ENCODE measurements at places on chromosomes 1 and 21.

GRCh38 chr1:4022715-4023114 is 122.6 kb upstream of the C1orf174 start:
- DNase-seq: no peak

DNA sequence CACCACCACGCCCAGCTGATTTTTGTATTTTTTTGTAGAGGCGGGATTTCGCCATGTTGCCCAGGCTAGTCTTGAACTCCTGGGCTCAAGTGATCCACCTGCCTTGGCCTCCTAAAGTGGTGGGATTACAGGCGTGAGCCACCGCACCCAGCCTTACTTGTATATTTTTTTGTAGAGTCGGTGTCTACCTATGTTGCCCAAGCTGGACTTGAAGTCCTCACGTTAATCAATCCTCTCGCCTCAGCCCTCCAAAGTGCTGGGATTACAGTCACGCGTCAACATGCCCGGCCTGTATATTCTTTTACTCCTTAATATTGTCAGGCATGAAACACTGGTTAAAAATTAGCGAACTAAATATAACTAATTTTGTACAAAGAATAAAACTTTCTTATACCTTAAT is 5.5 kb upstream of the TOMM20 start:
- no peak for DNase-seq

GRCh38 chr1:51070011-51070410 is 32.0 kb upstream of the C1orf185 start:
- no peak for DNase-seq

GRCh38 chr1:4452701-4453100 is 201.7 kb upstream of the AJAP1 start:
- no peak for DNase-seq

DNA sequence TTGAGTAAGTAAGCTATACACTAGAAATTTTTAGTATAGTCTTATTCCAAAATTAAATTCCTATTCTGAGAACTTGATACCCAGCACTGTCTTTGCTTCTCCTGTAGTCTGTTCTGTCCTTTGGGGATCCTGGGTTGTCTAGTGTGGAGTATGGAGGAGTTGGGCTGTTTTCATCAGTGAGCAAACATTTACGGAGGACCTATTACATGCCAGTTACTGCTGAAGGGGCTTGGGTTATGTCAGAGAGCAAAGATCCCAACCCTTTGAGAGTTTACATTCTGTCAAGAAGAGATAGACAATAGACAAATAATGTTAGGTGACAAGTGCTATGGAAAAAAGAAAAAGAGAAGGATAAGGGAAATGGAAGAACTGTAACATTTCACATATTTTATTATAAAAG is 9.0 kb downstream of the TRAPPC10 start:
- DNase-seq: no peak

DNA sequence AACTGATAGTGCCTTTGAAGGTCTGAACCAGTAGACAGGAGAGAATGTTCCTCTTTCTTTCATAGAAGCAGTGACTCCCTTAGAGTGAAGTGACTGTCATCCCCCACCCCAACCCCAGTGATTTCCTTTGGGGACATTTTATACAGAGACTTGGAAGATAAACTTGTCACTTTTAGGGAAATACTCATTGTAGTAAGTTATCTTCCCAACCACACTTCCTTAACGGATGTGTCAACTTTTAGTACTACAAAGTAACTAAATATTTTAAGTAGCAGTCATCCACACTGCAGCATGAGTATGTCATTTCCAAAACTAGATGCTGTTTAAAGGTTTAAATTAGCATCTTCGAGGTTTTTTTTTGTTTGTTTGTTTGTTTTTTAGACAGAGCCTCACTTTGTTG is 13.7 kb downstream of the LRRC8B start:
- no peak for DNase-seq

GRCh38 chr1:23837908-23838307 is 12.7 kb upstream of the HMGCL start:
- no peak for DNase-seq

DNA sequence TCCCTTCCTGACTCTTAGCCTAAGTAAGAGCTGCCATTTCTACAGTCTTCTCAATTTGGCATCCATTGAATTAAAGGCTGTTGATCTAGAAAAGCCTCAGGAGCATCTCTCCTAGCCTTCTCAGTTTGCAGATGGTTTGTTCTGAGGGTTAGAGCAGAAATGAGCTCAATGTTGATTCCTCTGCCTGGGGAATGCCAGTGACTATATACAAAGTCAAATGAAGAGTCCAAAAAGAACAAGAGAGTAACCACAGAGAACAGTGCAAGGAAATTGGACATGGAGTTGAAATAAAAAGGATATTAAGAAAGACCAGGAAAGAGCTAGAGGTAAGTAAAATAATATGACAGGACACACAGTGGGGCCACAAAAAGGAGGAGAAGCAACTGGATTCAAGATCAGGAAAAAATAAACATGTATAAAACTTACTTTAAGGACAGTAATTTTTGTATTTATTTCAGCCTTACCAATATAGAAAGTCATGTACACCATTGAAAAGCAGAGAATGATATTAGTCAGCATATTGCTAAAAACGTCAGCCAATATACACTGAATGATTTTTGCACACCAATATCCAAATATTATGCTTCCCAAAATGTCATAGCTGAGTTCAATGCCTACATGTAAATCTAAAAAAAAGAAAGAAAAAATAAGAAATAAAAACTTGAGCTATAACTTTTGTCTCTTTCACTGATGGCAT is 21.3 kb downstream of the SLC9C2 start:
- DNase-seq: no peak

GRCh38 chr21:28540514-28540913 is 452.2 kb downstream of the LTN1 start:
- no peak for DNase-seq

- DNase-seq: no peak
Measured at GRCh38 chr1:24528744-24529143, 26.1 kb downstream of the RCAN3 start.

GRCh38 chr1:188660572-188660971 is 1817.1 kb downstream of the BRINP3 start:
- DNase-seq: no peak

GRCh38 chr1:116075990-116076389 is 35.2 kb upstream of the MAB21L3 start:
- no peak for DNase-seq

- peak; percentile 23 for DNase-seq
Measured at GRCh38 chr1:116232989-116233514, 121.9 kb downstream of the MAB21L3 start.

DNA sequence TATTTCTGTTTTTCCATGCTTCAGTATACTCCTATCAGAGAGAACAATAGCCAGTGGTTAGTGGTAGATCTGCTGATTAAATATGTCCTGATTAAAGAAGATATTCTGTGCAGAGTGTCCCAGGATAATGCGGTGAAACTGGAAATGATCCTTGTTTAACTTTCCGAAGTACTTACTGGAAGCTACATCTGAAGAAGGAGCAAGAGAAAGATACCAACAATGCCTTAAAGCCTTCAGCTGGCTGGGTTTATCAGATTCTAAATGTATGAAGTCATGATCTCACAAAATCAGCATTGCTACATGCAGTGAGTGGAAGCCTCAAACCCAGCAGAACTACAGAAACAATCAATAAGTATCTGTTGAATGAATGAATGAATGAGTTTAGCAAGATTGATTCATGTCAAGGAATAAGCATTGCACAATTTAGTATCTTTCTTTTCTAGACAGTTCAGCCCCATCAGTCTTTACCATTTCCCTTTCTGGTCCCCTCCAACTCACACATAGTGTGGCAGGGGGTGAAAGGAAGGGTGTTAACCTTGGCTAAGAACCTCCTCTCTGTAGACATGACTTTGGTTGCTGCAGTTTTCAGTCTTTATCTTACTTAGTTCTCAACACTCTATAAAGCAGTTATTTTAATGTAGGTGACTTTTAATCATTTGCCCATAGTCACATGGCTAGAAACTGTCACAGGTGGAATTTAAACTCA is 24.7 kb upstream of the DNASE2B start:
- no peak for DNase-seq

- DNase-seq: no peak
Measured at GRCh38 chr1:63403386-63403785, 36.0 kb downstream of the ALG6 start.

DNA sequence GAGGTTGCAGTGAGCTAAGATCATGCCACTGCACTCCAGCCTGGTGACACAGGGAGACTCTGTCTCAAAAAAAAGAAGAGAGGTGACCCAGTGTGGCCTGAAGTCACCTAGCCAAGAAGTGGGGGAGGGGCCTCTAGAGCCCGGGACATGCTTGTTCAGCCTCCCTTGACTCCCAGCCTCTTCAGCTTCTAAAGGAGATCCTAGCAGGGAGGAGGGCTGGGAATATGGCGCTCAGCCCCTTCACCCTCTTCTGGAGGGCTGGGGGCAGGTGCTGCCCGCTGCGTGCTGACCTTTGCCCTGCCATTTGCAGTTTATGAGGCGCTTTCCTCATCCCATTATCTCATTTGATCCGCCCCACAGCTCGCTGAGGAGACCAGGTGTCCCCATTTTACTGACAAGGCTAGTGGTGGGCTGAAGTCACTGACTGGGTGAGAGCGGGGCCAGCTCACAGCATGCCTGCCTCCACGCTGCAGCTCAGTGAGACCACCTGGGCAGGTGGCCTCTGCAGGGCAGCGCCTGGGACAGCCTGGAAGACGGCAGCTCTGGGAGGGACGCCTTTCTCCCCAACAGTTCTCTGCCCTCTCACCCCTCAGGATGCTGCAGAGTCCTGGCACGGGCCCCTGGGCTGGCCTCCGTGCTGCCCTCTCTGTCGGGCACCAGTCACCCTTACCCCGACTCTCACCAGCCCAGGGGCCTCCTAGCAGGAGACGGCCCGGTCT is 7.5 kb downstream of the ELF3 start:
- DNase-seq: no peak

DNA sequence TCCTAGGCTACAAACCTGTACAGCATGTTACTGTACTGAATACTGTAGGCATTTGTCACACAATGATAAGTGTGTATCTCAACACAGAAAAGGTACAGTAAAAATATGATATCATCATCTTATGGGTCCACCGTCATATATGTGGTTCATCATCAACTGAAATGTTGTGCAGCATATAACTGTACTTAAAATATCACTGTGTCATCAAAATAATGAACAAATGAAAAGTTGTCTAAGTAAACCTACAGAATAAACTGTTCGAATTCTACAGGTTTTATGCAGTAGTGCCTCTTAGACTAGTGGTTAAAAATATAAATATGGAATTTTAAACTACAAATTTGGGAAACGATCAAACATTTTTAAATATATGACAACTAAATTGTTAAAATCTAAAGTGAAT is 328.8 kb downstream of the KCTD3 start:
- no peak for DNase-seq

- DNase-seq: no peak
Measured at GRCh38 chr1:228083871-228084278, 1.4 kb downstream of the ARF1 start.

DNA sequence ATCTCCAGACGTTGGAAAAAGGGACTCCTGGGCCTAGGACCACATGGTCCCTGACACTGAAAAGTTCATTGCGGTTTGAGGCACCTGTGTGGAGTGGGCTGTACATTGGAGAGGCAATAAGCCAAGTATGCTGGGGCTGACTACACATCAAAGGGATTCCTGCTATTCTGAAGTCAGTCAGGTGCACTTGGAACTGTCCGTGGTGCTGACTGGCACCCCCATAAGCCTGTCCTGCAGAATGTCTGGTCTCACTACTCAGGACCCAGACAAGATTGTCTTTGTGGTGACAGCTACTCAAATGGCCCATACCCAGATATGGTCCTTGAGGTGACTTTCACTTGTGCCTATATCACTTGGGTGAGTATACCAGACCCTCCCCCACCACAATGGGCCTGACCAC is 150.6 kb downstream of the RWDD3 start:
- DNase-seq: no peak

GRCh38 chr1:212432272-212432660 is 454 bp upstream of the NENF start:
- no peak for DNase-seq

GRCh38 chr1:229991724-229992333 is 75.2 kb upstream of the GALNT2 start:
- DNase-seq: no peak

GRCh38 chr1:76547916-76548315 is 319.4 kb upstream of the ST6GALNAC5 start:
- DNase-seq: no peak

GRCh38 chr1:236681219-236681618 is 5.1 kb upstream of the ACTN2 start:
- no peak for DNase-seq

DNA sequence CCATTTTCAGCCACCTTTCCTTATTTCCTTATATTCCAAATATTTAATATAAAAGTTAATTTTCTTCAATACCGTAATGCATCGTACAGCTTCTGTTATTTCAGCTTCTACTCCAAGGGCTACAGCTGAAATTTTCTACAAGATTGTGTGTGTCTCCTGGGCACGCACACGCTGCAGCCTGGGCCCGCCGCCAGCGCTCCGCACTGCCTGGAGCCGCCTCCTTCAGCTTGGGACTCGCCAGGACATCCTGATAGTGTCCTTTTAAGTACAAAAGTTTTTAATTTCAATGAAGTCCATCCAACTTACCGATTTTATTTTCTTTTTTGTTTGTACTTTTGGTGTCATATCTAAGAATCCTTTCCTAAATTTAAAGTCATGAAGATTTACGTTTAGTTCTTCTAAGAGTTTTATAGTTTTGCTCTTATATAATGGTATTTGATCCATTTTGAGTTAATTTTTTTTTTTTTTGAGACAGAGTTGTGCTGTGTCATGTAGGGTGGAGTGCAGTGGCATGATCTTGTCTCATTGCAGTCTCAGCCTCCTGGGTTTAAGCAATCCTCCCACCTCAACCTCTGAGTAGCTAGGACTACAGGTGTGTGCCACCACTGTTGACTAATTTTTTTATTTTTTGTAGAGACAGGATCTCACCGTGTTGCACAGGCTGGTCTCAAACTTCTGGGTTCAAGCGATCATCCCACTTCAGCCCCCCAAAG is 82.8 kb downstream of the AXDND1 start:
- no peak for DNase-seq

- no peak for DNase-seq
Measured at GRCh38 chr1:189775343-189775742, 702.3 kb downstream of the BRINP3 start.

DNA sequence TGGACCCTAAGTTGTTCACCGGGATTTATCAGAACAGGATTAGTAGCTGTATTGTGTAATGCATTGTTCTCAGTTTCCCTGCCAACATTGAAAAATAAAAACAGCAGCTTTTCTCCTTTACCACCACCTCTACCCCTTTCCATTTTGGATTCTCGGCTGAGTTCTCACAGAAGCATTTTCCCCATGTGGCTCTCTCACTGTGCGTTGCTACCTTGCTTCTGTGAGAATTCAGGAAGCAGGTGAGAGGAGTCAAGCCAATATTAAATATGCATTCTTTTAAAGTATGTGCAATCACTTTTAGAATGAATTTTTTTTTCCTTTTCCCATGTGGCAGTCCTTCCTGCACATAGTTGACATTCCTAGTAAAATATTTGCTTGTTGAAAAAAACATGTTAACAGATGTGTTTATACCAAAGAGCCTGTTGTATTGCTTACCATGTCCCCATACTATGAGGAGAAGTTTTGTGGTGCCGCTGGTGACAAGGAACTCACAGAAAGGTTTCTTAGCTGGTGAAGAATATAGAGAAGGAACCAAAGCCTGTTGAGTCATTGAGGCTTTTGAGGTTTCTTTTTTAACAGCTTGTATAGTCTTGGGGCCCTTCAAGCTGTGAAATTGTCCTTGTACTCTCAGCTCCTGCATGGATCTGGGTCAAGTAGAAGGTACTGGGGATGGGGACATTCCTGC is 3.9 kb upstream of the OLFML3 start:
- DNase-seq: no peak

- peak; percentile 20 for DNase-seq
Measured at GRCh38 chr1:186617926-186618325, 62.3 kb downstream of the PTGS2 start.

Measured in CD4-positive, alpha-beta T cell treated with Interleukin-15 for 1 hour (primary cell).